ENCODE measurements at places on chromosomes 4 and X.

- no peak for DNase-seq
These were observed 52.8 kb upstream of the CD99 start for GRCh38 chrX:2638279-2638678.

- no peak for DNase-seq
These were observed 71.3 kb upstream of the KIT start for GRCh38 chr4:54586320-54586955.

GRCh38 chr4:108037884-108038283 is 48.2 kb downstream of the HADH start:
- no peak for DNase-seq

- no peak for DNase-seq
These were observed 106.8 kb downstream of the HDAC8 start for GRCh38 chrX:72465889-72466288.

DNA sequence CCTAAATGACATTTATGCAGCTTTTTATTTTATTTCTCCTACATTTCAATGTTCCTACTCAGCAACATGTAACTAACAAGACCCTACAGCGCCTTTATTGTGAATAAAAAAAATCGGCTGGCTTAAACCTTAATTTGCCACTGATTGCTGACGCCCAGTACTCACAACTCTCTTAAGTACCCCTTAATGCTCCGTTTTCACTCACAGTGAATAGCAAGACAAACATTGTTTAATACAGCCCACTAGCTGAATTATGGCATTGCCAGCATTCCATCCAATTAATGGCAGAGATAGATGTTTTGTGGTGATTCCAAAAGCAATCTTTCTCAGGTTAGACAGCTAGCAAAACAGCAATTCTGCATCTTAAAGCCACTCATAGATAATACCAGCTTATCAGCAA is 61.1 kb downstream of the PPARGC1A start:
- DNase-seq = no peak

DNA sequence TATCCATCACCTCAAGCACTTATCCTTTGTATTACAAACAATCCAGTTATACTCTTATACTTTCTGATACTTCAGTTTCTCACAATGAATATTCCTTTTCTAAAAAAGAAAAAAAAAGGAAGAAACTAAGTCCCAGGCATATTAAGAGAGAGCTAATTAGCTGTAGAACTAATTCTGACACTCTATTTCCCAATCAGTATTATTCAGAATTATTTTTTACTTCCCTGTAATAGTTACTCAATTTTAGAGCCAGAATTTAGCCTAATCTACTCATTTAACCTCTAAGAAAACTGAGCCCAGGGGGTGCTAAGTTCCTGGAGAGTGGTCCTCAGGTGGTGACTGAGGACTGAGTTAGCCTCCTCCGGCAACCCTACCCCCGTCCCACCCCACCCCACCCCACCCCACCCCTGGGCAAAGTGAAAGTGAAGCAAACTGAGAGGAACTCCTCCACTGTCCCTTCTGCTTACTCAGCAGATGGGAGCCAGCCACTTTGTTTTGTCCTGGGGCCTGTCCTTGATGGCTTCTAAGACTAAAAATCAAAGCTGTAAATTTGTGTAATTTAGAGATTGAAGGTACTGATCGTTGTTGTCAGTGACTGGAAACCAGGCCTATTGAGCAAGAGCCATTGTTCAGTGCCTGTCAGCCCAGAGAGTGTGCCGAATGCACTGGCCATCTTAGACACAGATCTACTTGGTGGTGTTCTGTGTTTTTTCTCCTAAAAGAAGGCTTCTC is 162.1 kb downstream of the CBR4 start:
- no peak for DNase-seq

GRCh38 chr4:80781431-80781830 is 249.1 kb upstream of the BMP3 start:
- DNase-seq = no peak

- no peak for DNase-seq
These were observed 143.9 kb downstream of the PTCHD1 start for GRCh38 chrX:23478561-23478960.

DNA sequence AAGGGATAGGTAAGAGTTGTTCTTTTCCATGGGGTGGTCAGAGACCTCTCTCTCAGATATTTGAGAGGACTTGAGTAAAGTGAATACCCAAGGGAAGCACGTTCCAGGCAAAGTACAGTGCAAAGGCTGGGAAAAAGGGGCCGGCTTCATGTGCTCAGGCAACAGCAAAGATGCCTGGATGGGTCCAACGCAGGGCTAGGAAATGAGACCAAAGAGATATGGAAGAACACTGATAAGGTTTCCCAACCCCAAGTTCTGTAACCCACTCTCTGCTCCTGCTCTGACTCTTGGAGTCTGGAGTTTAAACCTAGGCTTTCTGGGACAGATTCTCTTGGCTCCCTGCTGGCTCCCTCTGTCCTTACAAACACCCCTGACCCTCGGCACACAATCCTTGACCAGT is 36.2 kb upstream of the PROM1 start:
- DNase-seq = no peak

DNA sequence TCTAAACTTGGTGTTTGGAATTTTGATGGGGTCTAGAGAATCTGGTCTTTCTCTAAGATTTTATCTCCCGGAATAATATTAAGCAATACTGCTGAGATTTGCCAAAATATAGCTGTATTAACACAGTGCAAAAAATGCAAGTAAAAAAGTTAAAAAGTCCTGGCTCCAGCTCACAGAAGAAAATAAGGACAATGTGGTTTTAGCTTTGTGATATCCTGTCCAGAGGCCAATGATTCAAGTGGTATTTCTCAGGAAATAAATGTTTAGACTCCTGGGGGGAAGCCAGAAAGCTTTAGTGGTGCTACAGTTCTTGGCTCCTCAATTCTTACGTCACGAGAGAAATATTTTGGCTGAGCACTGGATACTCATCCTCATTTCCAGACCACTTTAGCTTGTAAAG is 40.9 kb upstream of the IL13RA2 start:
- DNase-seq = no peak

DNA sequence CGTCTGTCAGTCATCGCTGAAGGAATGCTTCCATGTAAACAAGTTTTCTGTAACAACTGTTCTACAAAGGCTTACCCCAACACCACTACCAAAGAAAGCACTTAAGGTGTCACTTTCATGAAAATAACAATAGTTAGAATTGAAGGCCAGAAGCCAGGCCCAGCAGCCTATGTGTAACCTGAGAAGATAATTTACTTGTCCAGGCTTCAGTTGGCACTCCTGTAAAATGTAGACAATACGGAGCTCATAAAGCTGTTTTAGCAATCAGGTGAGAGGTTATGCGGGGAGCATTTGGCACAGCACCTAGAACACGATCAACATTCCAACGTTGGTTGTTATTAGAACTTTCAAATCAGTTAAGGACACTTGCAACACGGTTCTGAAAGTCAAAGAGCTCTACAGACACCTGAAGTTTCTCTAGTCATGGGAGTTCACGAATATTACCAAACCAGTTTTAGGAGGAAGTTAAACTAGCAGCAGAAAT is 15.7 kb downstream of the ADGRA3 start:
- DNase-seq = no peak

- DNase-seq = no peak
These were observed 1.1 kb upstream of the HELT start for GRCh38 chr4:185016946-185017758.

- DNase-seq = no peak
These were observed 172.5 kb downstream of the RAP1GDS1 start for GRCh38 chr4:98433691-98434090.

DNA sequence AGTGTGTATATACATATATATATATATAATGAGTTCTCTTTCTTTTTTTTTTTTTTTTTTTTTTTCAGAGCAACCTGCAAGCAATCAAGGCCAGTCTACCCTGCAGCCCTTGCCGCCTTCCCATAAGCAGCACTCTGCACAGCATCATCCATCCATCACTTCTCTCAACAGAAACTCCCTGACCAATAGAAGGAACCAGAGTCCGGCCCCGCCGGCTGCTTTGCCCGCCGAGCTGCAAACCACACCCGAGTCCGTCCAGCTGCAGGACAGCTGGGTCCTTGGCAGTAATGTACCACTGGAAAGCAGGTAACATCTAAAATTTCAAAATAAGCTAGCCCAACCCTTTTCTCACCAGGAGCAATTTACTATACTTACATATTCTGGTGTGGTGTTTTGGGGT is 316.3 kb downstream of the DCTD start:
- DNase-seq = no peak

DNA sequence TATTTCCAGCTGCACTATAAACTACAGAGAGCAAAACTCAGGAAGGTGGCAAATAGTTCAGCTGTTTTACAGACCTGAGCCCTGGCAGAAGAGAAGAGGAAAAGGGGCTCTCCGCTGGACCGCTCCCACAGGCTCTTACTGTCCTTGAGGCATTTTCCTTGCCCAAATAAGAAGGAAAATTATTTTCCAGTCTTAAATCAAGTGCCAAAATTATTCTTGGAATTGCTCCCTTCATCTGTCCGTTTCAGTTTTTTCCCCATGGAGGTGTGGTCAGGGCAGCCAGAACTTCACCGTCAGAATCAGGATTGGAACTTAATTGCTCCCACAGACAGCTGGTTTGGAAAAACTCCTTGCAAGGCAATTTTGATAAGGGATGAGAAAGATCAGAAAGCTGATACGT is 35.2 kb upstream of the SPINK2 start:
- DNase-seq = no peak

DNA sequence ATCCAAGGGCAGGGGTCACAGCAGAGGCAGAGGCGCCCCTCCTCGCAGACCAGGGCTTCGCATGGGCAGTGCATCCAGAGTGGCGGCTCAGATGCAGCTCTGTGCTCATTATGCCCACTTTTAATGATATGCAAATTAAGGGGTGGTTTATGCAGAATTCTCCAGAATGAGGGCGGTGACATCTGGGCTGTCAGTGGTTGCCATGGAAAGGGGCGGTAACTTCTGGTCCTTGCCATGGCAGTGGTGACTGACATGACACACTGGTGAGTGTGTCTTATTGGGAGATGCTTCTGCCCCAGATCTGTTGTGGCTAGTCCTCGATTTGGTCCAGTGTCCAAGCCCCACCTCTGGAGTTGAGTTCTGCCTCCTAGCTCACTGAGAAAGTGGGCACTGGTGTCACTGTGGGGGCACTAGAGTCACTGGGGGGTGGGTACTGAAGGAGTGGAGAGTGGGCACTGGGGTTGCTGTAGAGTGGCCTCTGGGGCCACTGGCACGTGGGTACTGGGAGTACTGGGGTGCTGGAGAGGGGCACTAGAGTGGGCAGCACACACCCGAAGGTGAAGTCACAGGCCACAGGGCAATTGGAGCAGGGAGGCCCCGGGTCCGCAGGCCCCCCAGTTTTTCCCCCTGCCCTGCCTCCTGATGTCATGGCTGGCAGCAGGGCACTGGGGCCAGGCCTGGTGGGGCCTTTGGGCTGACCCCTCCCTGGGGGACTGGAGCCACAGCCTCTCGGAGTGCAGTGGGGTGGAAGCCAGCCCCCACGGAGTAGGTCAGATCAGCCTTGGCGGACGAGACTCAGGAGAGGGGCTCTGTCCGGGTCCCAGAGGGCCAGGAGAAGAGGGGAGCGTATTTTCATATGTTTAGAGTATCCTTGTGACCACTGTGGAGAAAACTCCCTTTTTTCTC is 98.6 kb upstream of the NKX1-1 start:
- no peak for DNase-seq

DNA sequence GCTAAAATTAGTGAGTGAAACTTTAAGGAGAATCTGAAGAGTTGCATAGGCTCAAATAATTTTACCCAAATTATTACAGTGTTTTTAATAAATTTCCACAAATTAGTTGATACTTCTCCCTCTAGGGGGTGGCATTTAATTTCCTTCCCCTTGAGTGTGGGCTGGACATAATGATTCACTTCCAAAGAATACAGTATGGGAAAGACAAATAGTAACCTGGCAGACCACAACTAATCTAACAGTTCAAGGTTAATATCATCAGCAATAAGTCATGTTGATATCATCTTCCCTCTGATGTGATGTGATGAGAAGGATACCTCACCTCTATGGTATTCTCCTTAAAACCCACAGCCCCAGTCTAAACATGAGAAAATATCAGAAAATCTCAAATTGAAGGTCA is 15.5 kb downstream of the PFKFB1 start:
- no peak for DNase-seq

DNA sequence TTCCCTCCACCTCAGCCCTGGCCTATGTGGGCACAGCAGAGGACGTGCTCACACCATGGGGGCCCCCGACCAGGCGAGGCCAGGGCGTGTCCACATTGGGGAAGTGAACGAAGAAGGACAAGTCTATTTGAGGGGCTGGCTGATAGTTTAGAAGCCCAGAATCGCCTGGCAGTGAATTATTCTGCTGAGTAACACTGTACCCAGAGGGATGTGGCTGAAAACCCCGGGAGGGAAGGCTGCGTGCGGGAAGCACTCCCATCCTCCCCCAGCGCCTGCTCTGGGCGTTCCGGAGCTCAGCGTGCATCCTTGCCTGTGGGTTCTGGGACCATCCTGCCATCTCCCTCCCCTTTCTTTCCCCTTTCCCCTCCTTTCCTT is 66.6 kb downstream of the TRMT44 start:
- no peak for DNase-seq

DNA sequence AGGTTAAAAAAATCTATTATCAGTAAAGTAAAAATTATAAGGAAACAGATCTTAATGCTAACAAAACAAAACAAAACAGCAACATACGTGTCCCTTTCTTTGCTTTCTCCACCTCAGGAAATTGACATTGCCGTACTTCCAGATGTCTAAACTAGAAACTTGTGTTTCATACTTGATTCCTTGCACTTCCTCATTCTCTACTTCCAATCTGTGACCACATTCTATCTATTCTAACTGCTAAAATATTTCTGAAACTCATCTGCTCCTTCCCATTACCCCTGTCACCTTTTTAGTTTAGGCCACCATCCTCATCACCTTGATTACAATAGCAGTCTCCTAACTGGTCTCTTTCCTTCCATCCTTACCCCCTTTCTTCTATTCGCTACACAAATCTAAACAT is 22.5 kb upstream of the RPA4 start:
- no peak for DNase-seq

All from activated CD8-positive, alpha-beta memory T cell treated with anti-CD3 and anti-CD28 coated beads for 1 hour (primary cell).